ENCODE measurements at places on chromosomes 1 and 21. TPM values are rescaled to one million over a fixed set of nuclear protein-coding genes. Genes with fewer than 3 reads are reported as not detected.

DNA sequence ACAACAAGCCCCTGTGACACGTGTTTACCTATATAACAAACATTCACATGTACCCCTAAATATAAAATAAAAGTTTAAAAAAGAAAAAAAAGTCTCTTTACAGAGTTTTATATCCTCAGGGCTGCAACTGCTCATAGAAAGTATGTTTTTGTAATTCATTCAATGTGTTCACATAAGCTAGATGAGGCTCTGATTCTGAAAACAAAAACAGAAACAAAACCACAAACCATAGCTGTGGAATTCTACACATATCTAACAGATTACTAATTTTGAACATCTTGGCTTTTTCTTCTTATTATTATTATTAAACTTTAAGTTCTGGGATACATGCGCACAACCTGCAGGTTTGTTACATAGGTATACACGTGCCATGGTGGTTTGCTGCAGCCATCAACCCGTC lies 579.6 kb upstream of the ZRANB2 start:
- no peak for DNase-seq
- no peak overlapping the region for H3K4me3 ChIP-seq
- H3K4me1 ChIP-seq = no peaks in the 10 kb centered on the region
- H3K27me3 ChIP-seq = no peaks in the 10 kb centered on the region
- H3K27ac ChIP-seq = no peak overlapping the region

Gene CLCNKA
- total RNA-seq = not detected

Gene CHIA
- not detected for total RNA-seq

DNA sequence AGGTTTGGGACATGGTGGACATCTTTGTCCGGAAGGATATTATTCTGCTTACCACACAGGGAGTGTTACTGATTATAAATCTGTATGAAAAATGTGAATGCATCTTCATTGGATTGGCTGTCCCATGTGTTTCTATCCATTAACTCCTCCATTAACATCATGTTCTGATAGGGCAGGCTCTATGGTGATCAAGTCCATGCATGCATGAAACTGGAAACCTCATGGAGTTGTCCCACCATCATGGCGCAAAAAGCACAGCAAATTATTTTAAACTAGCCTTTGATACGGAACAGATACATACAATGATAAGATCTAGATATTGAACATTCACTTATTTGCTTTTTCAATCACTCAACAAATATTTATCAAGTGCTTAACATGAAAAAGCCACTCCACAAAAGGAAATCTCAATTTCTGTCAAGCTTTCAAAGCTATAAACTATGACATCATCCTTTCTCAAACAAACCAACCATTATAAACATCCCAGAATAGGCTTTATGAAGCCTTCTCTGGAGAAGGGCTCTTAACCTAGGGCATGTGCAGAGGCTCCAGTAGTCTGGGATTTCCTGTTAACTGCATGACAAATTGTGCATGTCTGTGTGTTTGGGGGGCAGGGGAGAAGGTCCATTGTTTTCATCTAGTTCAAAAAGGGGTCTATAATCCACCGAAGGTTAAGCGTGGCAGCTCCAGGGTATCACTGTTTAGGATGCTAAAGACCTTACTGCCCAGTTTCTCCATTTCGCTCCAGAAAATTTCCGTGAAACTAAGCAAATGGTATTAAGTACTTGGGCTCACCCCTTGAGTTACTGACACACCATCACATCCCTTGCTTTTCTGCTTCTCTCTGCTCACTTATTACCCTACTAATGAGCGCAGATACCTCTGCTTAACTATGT lies 46.1 kb downstream of the ADAMTS1 start:
- no peak for DNase-seq
- H3K27ac ChIP-seq = no peak overlapping the region
- H3K4me1 ChIP-seq = peaks cover 31% of the 10 kb centered on the region
- H3K4me3 ChIP-seq = no peak overlapping the region
- no peaks in the 10 kb centered on the region for H3K27me3 ChIP-seq
- H3K36me3 ChIP-seq = no peaks in the 10 kb centered on the region

DNA sequence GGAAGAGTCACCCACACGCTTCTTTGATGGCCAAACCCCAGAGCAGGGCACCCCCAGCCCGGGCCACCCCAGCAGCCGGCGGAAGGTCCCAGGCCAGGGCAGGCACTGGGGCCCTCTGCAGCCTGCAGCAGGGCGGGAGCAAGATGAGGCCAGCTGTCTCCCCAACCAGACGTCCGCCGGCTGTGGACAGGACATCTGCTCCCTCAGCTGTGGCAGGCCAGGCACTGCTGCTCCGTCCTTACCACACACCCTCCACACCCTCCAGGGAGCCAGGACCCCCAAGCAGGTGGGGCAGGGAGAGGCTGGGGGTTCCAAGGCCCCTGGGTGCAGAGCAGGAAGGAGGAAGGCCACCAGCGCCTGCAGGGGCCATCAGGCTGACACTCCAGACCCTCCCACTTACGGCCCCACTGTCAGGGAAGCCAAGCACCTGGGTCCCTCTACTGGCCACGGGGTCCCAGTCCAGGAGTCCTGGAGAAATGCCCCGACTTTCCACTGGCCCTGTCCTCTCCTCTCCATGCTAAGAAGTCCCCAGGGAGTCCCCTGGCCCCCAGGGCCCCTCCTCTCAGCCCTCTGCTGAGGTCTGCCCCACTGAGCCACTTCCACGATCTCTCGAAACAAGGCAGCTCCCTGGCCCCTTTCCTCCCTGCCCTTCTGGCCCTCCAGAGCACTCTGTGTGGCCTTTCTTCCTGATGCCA lies 5.6 kb downstream of the WNT9A start:
- H3K4me3 ChIP-seq = no peak overlapping the region
- DNase-seq = no peak
- peaks cover 11% of the 10 kb centered on the region for H3K27me3 ChIP-seq
- no peak overlapping the region for H3K27ac ChIP-seq

Gene RUNX3
- total RNA-seq = 0.16 TPM

DNA sequence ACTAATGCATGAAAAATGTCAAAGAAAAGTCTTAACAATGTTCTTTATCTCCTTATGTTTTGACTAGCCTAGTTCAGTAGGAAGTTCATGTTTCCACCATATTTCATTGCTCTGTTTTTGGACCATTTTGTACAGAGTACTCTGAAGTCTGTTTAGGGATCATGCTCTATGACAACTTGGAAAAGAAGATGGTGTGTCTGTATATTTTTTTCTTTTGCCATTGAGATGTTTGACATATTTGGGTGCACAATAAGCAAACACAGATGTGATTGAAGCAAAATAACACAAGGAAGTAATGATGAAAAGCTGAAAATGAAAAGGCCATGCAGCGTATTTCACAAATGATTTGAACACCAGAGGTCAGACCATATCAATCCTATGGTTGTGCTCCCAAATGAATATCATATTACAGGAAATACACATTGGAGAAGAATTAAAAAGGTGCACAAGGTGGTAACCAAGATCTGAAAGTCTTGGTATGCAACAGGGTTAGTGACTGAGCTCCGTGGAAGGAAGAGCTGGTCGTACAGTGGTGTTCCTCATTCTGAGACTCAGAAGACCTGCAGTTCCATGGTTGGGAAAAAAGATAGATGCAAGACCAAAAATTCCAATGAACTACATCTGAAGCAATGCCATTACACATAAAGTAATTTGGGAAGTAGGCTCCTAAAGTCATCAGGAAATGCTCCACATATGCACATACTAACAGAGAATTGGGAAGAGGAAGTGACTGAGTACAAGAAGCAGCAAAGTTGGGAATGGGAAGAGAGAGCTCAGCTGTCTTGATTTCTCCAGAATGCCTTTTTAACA lies 463.5 kb downstream of the LMO4 start:
- no peak for DNase-seq
- H3K36me3 ChIP-seq = no peaks in the 10 kb centered on the region
- no peak overlapping the region for H3K27ac ChIP-seq
- no peaks in the 10 kb centered on the region for H3K27me3 ChIP-seq
- no peak overlapping the region for H3K4me3 ChIP-seq

GRCh38 chr1:96596226-96596922 lies 125.2 kb upstream of the PTBP2 start:
- H3K27me3 ChIP-seq = no peaks in the 10 kb centered on the region
- peaks cover 47% of the 10 kb centered on the region for H3K4me1 ChIP-seq
- no peak overlapping the region for H3K27ac ChIP-seq
- H3K36me3 ChIP-seq = peaks cover 3% of the 10 kb centered on the region

Gene PHF13
- 33.5 TPM for total RNA-seq

DNA sequence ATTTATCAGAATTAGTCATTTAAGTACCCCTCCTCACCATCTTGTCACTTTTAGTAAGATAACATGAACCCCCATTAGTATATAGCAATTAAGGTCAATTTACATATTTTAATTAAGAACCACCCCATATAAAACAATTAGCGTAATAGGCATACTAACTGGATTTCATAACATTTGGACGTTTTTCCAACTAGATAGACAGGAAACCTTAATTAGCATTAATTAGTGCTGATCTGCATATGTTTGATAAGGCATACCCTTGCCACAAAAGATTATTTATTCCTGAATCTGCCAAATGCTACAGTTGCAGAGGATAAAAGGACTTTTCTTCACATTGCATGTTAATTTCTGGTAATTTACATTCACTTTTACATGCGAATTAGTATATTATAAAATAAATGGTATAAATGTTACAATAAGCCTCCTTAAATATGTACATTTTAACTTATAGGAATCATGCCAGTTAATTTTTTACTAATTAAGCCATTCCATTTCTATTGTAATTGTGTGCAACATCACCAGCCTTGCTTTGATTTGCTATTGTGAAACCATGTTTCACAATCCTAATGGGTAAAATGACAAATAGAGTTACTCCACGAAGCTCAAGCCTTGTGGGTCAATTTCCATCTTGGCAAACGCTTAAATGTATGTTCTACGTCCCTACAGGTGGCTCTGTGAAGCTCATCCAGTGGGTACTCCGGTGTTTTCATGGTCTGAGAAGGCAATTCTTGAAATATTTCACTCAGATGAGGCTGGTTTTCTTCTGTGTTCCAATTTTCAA lies 469.6 kb downstream of the DPYD start:
- no peak overlapping the region for H3K4me3 ChIP-seq
- peaks cover 9% of the 10 kb centered on the region for H3K4me1 ChIP-seq
- H3K36me3 ChIP-seq = no peaks in the 10 kb centered on the region
- H3K27me3 ChIP-seq = no peaks in the 10 kb centered on the region
- DNase-seq = no peak

Gene STIL
- 27.0 TPM for total RNA-seq

DNA sequence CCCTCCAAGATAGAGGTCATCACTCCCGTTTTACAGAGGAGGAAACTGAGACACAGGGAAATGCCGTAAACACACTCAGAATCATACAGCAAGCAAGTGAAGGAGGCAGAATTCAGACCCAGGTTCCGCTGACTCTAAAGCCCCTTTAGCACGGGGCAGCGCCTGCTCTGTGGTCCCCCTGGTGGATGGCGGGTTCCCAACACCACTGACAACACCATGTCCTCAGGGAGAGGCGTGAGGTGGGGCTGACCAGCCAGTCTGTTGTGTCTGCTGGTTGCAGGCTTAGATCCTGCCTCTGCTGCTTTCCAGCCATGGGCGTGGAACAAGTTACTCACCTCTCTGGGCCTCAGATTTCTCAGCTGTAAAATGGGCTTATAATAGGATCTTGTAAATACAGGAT lies 617.3 kb downstream of the MATN1 start:
- H3K4me3 ChIP-seq = no peak overlapping the region
- H3K4me1 ChIP-seq = no peaks in the 10 kb centered on the region
- peak; percentile 60 for DNase-seq
- H3K27me3 ChIP-seq = peaks cover 54% of the 10 kb centered on the region

DNA sequence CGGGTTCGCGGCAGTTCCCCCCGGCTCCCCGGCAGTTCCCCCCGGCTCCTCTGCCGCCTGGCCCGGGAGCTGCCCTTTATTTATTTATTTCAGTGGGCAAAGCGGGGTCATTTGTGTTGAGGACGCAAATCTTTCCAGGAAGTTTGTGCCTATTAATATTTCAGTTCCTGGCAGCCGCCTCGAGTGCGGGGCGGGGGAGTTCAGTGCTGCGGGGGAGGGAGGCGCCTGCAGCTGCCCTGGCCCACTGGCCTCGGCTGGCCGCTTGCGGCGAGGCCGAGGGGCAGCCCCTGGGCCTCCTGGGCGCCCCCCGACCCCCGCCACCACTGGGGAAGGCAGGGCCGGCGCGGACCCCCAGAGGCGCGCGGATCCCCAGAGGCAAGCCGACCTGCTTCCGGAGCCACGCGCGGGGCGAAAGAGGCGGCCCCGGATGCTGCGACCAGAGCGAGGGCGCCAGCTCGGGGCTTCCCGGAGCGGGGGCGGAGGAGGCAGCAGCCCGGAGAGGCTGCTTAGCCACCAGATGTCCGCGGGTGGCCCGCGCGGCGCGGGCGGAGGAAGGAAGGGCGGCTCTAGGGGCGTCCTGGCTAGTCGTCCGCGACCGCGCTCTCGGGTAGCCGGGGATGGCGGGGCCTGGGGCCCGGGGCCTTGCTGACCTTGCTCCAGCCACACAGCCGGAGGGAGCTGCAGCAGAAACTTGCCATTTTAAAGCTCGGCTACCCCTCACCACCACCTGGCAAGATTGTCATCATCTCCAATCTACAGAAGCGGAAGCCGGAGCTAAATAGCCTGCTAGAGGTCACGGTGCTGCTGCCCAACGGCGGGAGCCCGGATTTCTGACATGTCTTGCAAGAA lies 48.0 kb downstream of the H3-3A start:
- no peaks in the 10 kb centered on the region for H3K27me3 ChIP-seq
- H3K27ac ChIP-seq = no peak overlapping the region
- peaks cover 30% of the 10 kb centered on the region for H3K4me1 ChIP-seq
- DNase-seq = peak; percentile 58

GRCh38 chr1:44519035-44519676 lies 114.1 kb downstream of the RNF220 start:
- DNase-seq = no peak
- no peak overlapping the region for H3K27ac ChIP-seq
- H3K36me3 ChIP-seq = peaks cover 4% of the 10 kb centered on the region

Gene TP73
- 1.5 TPM for total RNA-seq

DNA sequence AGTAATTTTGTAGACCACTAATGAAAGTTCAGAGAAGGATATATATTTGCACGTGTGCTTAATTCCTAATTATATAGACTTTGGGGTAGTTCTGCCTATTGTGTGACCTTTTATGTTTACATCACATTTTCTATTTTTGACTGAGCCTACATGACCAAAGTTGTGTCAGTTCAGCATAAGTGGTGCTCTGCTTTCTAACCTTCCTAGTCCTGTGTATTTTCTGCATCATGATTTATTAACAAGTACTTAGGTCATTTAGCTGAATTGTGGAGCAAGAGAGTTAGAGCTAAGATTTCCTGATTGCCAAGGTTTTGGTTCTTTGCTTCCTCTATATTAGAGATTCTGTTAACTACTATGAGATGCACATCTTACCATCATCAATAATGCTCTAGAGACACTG lies 176.0 kb downstream of the C1orf21 start:
- peaks cover 15% of the 10 kb centered on the region for H3K4me1 ChIP-seq
- H3K27ac ChIP-seq = no peak overlapping the region
- no peak for DNase-seq
- no peaks in the 10 kb centered on the region for H3K27me3 ChIP-seq
- H3K4me3 ChIP-seq = no peak overlapping the region
- H3K36me3 ChIP-seq = no peaks in the 10 kb centered on the region

Gene PYHIN1
- total RNA-seq = not detected

DNA sequence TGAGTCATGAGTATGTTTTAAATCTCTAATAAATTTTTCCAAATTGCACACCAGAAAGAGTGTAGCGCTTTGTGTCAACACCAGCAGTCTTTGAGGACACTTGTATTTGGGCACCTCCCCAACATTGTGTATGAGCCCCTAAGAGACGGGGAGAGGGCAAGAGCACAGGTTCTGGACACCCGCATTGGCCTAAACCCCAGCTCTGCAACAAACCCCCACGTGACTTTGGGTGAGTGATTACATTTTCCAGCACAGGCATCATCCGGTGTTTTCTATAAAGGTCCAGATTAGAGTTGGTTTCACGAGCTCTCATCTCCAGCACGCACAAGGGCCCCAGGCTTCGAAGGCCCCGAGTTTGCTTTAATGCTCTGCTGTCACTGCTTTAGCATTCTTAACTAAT lies 66.3 kb upstream of the SLC45A1 start:
- no peak for DNase-seq
- H3K4me1 ChIP-seq = no peaks in the 10 kb centered on the region
